ENCODE measurements at places on chromosomes 3 and 15.

- no peak for DNase-seq
Observed at GRCh38 chr3:23920151-23920655, 3.3 kb downstream of the RPL15 start.

- no peak for DNase-seq
Observed at GRCh38 chr15:65331811-65332210, 27.3 kb downstream of the RNU5B-1 start.

- DNase-seq, result no peak
Observed at GRCh38 chr3:127406309-127407025, 118.6 kb upstream of the PRR20G start.

- peak; percentile 38 for DNase-seq
Observed at GRCh38 chr3:33063651-33064051, 33.3 kb downstream of the GLB1 start.

DNA sequence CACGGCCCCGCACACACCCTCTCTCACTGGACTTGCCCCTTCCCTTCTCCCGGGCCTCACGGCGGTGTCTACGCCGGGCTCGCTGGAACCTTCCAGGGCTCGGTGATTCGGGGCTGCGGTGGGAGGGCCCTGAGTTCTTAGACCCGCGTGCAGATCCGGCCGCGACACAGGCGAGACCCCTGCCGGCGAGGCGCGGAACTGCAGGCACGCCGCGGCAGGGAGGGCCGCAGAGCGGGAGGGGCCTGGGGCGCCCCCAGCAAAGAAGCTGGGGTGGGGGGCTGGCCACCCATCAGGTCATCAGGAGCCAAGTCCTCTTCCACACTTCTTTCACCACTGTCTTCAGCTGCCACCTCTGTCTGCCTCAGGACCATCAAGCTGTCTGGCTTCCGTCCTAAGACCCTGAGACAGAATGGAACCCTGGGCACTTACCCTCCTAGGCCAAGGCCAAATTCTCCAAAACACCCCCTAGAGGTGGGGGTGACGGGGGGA, 164.5 kb downstream of the XXYLT1 start:
- peak; percentile 57 for DNase-seq

All from stimulated activated CD4-positive, alpha-beta T cell treated with anti-CD3 and anti-CD28 coated beads, Interleukin-1b, Interleukin-23, amount 100 ng/mL, for 4 hours (primary cell).